Kidney tubule cell (primary cell): ENCODE measurements at places on chromosomes 7 and 10.

- DNase-seq: peak; percentile 66
Measured at GRCh38 chr7:30984359-30985107, 20.8 kb downstream of the GHRHR start.

- DNase-seq: no peak
Measured at GRCh38 chr10:35898716-35899440, 256.8 kb upstream of the FZD8 start.

- DNase-seq: no peak
Measured at GRCh38 chr7:64653721-64654401, 12.1 kb upstream of the ZNF107 start.

DNA sequence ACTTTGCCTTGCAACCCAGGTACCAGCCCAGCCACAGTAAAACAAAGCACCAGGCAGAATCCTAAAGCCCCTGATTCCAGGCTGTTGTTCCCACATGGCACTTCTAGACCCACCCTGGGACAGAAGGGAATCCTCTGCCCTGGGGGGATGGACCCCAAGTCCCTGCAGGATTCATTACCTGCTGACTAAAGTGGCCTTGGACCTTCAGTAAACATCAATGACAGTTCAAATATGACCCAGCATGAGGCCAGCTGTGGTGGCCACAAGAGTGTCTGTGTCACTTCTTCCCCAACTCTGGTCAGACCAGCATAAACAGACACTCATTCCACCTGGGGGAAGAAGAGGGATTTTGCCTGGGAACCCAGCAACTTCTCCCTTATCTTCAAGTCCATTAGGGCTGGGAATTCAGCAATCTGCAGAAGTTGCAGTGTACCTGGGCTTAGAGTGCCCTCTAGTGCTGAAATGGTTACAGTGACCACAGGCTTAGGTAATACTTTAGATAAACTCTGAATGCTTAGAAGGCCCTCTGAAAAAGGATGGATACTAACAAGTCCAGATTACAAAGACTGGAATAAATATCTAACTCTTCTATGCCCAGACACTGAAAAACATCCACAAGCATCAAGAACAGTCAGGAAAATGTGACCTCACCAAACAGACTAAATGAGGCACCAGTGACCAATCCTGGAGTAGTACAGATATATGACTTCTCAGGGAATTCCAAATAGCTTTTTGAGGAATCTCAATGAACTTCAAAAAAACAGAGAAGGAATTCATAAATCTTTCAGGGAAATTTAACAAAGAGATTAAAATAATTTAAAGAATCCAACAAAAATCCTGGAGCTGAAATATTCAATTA lies 108.5 kb upstream of the TMEM168 start:
- DNase-seq: peak; percentile 70

- no peak for DNase-seq
Measured at GRCh38 chr10:133618851-133619250, 7.7 kb downstream of the FRG2B start.

DNA sequence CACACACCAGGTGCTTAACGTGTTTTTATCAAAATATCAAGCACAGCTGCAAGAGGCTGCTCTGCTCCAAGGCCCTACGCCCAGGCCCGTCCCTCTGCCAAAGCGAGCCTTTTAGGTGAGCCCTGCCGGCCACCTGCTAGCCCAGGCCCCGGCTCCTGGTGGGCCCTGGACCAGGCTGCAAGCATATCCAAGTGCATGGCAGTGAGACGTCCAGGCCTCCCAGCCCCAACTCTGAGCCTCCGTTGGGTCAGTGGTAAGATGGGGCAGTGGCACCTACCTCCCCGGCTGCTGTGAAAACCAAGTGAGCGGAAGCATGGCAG lies 136.2 kb downstream of the LHPP start:
- DNase-seq: no peak

- DNase-seq: no peak
Measured at GRCh38 chr7:116986611-116987565, 33.6 kb downstream of the ST7 start.

- DNase-seq: no peak
Measured at GRCh38 chr10:538895-539294, 150.6 kb downstream of the DIP2C start.

GRCh38 chr7:55360486-55360885 lies 4.7 kb upstream of the LANCL2 start:
- DNase-seq: peak; percentile 9

GRCh38 chr7:106568680-106569499 lies 92.1 kb downstream of the CCDC71L start:
- DNase-seq: peak; percentile 47

- no peak for DNase-seq
Measured at GRCh38 chr7:36278069-36278619, 111.5 kb upstream of the ANLN start.

DNA sequence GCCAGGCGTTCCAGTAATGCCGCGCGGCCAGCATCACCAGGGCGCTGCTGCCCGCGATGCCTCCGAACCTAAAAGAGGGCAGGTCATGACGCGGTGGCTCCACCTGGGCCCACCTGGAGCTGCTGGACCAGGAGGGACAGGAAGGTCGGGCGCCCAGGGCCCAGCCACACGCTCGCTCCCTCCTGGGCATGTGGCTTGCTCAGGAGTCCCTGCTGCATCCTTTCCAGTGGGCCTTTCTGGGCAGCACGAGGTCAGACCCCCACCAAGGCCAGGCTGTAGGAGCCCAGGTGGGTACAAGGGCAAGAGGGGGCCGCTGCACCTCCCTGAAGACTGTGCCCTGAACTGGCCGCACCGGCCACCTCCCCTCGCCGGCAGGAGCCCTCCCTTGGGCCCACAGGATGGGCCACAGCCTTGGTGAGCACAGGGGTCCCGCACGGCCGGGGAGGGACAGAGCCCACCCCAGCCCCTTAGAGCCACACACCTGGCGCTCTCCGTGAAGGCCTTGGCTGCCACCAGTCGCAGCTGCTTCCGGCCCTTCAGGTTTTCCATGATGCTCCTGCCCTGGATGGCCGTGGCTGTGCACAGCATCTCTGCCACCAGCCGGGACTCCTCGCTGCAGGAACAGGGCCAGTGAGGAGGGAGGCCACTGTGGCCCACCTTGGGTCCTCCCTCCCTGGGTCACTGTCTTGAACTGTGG lies 43.2 kb downstream of the CFAP46 start:
- no peak for DNase-seq

- peak; percentile 13 for DNase-seq
Measured at GRCh38 chr7:43395351-43395750, 187.6 kb upstream of the STK17A start.

DNA sequence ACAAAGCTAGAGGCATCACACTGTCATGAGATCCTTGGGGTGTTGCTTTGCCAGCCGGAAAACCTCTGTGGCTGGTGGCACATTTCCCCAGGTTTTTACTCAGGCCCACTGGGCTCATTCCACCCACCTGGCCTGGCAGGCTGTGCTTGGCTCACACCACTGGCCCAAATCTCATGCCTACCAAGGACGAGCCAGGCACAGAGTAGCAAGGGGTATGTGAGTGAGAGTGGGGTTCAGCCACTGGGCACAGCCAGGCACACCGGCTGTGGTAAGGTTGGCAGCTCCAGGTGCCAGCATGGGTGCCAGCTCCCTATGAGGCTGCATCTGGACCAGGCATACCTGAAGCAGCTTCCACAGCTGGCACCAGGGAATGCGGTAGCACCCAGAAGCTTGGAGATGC lies 21.4 kb downstream of the STEAP1 start:
- DNase-seq: no peak
